NCI-H2029 treated with DMSO at 0.1 percent for 48 hours (cell line): ENCODE measurements at places on chromosomes 13 and 19.

DNA sequence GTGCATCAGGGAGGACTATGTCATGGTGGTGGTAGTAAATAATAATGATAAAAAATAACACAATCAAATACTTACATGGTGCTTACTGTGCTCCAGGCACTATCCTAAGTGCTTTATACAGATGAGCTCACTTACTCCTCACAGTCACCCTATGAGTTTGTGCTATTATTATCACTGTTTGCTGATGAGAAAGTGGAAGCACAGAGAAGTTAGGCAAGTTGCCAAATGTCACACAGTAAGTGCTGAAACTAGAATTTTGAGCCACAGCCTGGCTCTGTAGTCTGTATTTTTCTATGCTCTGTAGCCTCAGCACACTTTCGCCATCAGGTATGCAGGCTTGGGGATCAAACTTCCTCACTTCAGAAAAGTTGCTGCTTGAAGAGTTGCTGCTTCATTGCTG lies 46.6 kb downstream of the HTR2A start:
- DNase-seq, result no peak

DNA sequence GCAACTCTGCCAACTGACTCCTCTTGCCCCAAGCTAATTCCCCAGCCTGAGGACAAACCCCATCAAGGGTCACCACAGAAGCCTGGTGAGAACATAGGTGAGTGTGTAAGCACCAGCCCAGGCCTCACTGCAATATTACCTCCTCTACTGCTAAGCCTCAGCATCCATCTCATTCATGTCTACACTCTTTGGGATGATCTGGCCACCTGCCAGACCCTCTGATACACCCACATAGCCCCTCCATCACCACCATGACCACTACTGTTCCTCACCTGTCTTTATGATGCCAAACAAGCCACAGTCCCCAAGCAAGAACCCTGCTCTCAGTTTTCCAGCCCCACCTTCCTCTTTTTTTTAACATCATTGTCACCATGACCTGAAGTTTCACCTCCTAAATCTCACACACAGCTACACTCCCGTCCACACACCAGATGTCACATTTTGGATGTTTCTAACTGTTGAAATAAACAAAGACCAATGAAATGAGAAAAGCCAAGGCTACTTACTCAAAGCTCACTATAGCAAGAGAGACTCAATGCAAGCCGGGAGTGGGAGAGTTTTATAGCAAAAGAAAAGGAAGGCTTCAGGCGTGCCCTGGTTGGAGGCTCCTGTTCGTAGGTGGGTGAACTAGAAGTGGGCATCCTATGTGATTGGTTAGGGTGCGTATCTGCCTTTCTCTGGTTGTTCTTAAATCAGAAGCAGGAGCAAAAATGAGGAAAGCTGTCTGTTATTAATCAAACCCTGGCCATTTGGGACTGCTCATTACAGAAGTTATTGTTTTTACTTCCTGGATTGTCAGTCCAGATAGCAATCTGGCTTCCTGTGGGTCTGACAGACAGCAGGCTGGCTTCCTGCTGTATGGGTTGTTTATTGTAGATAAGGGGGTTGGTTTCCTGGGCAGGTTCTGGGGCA lies 2.0 kb downstream of the ZNF792 start:
- DNase-seq, result no peak

DNA sequence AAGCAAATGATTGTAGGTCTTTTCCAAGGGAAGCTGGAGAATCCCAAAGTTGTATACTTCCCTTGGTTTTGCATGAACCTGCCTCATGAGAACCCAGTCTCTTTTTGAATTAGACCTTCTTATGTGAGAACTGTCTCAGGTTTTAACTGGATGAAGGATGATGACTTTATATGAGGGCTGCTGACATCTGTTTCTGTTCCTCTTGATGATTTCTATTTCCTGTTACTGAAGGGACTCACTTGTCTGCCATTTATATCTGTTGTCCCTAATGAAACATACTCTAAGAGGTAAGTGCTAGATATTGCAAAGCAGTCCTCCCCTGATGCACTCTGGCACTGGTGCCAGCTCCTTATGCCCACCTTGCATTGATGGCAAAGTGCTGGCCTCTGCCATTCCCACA lies 33.6 kb downstream of the ERICH4 start:
- no peak for DNase-seq

GRCh38 chr19:41612483-41612882 lies 14.4 kb downstream of the CEACAM4 start:
- no peak for DNase-seq

- no peak for DNase-seq
Measured at GRCh38 chr13:46831588-46832194, 34.7 kb upstream of the ESD start.
